ENCODE measurements at places on chromosomes 1 and 21.

DNA sequence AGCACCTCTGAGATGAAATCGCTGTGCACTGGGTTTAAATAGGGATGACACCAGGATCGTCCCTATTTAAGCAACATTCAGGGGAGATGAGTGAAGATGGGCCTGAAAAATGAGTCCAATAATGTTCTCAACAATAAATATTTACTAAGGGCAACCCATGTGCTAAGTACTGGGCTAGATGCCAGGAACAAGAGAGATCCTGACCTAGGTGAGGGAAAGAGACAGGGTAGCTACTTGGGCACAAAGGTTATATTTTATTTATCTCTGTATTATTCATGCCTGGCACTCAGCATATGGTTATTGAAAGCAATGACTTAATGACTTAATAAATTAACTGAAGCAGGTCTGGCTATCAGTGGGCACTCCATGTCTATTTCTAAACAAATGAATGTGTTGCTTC lies 27.4 kb upstream of the AVPR1B start:
- no peak for DNase-seq

DNA sequence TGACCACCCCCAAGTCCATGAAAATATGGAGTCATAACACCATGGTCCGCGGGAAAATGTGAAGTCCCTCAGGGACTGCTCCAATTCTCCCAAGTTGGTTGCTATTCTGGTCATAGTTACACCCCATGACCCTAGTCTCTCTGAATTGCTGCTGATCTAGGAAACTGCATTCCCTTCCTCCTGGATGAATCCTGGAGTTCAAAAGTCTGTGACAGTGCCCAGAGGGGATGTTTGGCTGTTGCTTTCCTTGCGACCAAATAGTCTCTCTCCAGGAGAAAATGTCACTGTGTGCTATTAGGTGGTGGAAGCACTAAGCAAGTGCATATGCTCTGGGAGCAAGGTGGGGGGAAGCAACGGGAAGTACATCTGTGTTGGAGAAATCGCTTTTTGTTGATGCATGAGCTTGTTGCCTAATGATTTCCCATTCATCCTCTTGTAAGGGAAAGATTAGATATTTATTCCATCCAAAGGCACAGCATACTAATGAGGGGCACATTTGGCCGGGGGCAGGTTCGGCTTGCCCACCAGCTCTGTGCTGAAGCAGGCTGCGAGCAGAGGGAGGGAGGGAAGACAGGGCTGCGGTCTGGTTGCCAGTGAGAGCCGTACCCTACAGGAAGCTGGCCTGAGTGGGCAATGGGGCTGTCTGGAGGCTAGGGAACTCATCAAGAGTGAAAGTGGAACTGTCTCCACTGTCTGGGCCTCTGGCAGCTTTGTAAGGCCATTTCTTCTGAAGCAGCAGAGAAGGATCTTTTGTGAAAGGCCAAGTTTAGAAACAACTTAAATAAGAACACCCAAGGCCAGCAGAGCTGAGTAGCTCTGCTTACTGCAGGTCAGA lies 27.2 kb downstream of the SYT6 start:
- DNase-seq, result no peak

DNA sequence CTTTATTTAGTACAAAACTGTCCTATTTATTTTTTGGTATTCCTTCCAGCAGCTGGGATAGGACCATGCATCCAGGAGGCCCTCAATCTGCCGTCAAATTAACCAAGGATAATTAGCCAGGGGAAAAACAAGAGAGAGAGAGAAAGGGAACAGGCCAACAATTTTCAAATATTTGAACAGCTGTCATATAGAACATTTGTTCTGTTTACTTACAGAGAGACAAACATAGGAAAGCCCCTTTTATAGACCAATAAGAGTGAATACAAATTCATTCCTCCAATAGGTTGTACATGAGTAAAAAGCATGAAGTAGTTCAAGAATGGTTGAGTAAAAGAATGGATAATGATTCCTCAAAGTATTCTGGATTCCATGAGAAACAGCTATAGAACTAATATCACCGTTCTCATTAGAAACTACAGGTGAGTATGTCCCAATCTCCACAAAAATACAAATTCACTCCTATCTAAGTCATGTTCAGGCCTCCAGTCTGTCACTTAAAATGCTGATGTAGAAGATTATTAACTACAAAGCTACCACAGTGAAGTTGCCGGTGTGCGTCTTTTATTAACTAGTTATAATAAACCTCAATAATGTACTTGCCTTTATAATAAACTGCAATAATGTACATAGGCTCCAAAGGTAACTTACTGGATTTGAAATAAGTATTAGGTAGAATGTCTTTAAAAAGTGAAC lies 64.8 kb upstream of the GNG4 start:
- no peak for DNase-seq

- no peak for DNase-seq
Observed at GRCh38 chr1:175237389-175237788, 44.8 kb upstream of the KIAA0040 start.

DNA sequence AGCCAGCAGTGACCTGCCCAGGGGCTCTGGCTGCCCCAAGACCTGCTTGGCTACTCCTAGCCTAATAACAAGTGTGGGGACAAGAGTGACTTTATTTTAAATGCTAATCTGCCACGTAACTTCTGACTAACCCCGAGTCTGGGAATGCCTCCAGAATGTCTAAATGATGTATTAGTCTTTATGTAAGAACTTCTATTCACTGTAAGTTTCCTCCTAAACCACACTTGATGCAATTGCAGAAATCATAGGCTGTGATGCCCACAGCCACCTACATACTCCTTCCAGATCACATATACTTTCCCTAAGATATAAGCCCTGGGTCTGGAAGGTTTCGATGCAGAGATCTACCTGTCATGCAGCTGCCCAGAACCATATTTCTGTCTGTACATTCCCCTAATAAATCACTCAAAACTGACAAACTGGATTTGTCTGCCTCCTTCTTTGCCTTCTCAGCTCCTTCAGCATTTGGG lies 5.9 kb upstream of the VPS45 start:
- no peak for DNase-seq

DNA sequence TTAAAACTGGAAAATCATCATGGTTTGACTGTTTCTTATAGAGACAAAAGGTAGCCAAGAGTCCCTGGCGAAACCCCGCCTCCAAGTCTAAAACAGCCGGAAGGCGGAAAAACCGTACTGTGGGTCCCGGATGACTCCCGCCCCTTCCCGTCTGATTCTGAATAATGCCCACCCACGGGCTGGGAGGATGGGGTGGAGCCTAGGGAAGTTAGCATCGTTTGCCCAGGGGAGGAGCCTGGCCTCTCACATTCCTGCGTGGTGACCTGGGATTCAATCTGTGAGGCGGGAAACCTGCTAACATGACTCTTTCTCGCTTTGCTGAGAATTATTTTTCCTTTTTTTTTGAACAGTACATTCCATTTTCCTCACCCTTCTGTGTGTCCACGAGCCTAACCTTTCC lies 124.9 kb downstream of the KCNK1 start:
- no peak for DNase-seq

- DNase-seq, result no peak
Observed at GRCh38 chr1:155173478-155174323, at the start of gene TRIM46. Gene TRIM46 (plus strand): TSS chr1:155173849. CDS start chr1:155173967, 118 bp downstream.

- no peak for DNase-seq
Observed at GRCh38 chr1:31259746-31260145, 20.1 kb upstream of the NKAIN1 start.

GRCh38 chr1:48841461-48841860 lies 64.8 kb upstream of the BEND5 start:
- DNase-seq, result no peak

- DNase-seq, result no peak
Observed at GRCh38 chr1:79151006-79151796, 144.7 kb upstream of the ADGRL4 start.

GRCh38 chr1:11860587-11860986 lies 1.8 kb upstream of the NPPB start:
- DNase-seq, result no peak

- DNase-seq, result no peak
Observed at GRCh38 chr1:36990928-36991327, 43.4 kb downstream of the GRIK3 start.

GRCh38 chr1:117985973-117986372 lies 56.4 kb downstream of the WDR3 start:
- no peak for DNase-seq

GRCh38 chr1:192343344-192343743 lies 26.6 kb downstream of the RGS21 start:
- no peak for DNase-seq

DNA sequence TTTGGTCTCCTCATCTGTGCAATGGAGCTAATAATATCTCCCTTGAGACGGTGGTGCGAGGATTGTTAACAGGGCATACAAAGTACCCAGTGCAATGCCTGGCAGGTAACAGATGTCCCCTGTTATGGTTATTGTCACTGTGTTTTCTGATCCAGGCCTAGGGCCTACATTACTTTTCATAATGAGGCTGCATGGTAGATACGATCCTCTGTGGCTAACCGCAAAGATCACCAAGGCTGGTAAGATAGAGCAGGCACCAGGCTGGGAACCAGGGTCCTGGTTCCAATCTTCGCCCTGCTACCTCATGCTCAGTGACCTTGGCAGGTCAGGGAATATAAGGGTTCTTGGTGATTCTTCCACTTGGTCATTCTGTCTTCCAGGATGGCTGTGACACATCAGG lies 22.7 kb downstream of the KCNA2 start:
- no peak for DNase-seq

GRCh38 chr21:38811257-38811656 lies 5.5 kb downstream of the ETS2 start:
- no peak for DNase-seq

DNA sequence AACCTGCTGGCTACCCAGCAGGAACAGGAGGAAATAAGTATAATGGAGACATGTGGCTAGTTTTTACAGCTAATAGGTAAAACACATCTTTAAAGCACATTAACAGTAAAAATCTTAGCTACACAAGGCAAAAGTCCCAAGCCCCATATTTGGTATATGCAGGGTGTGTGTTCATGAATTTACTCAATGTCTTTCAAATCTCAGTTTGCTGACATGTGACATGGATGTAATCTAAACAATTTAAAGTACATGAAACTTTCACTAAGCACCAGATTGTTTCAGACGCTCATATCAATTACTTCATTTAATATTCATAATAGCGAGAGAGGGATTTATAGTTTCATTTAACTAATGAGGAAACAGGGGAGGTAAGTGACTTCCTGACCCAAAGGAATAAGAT lies 3.9 kb downstream of the TACSTD2 start:
- DNase-seq, result no peak

- no peak for DNase-seq
Observed at GRCh38 chr1:109584766-109585165, 34.6 kb downstream of the GNAT2 start.

GRCh38 chr1:21823980-21824702 lies 12.1 kb downstream of the LDLRAD2 start:
- DNase-seq, result no peak

GRCh38 chr1:82837766-82838465 lies 1037.2 kb downstream of the ADGRL2 start:
- no peak for DNase-seq

DNA sequence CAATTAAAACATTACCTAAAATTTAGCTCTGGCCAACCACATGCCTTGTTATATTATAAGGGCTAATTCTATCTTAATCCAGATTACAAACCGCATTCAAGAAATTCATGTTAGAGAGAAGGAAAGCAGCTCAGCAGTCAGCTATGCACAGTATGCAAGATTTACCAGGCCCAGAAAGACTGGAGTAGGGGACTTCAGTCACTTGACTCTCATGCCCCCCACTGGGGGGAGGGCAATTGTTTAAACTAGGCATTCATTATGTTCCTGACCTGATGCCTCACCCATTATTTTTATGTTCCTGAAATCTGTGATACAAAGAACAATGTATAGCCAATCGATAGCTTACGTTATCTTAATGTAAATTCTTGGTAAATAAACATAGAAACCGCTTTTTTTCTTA lies 96.9 kb downstream of the ZNF644 start:
- DNase-seq, result no peak

DNA sequence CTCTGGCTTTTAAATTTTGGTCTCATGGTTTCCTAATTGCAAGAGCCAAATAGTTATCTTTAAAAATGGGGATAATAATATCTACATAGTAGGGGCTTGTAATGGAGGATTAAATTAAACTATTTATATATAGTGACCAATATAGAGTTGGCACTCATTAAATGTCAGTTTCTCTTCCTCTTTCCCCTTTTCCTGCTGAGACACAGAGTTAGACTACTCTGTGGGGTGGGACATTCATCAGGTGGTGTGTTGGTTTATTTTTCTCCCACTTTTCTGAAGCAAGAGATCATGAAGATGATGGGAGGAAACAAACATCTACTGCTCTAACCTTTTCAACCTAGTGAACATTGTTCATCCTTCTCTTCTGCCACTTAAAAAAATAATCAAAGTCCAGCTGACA lies 17.3 kb upstream of the RAP1A start:
- no peak for DNase-seq

DNA sequence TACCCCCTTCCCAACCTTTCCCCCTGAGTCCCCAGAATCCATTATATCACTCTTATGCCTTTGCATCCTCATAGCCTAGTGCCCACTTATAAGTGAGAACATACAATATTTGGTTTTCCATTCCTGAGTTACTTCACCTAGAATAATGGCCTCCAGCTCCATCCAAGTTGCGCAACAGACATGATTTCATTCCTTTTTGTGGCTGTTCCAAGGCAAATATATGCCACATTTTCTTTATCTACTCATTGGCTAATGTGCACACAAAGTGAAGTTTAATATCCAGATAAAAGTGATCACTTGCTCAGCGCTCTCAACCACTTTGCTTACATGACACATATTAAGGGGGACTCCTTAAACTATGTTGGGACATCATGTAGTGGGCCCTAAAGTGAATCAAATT lies 72.4 kb upstream of the TIAM1 start:
- no peak for DNase-seq

GRCh38 chr1:114219172-114219868 lies 65.7 kb upstream of the SYT6 start:
- no peak for DNase-seq

DNA sequence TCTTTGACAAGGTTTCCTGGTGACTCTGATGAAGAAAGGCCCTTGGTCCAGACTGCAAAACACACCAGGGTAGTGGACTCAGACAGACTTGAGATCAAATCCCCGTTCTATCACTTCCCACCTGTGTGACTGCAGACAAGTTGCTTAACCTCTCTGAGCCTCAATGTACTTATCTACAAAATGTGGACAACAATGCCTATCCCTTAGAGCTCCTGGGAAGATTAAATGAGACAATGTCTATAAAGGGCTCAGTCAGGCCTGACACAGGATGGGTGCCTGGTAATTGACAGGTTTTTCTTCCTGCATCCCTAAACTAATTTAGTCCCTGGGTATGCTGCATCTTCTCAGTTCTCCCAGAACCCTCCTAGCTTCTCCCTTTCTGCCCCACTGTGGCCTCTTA lies 37.9 kb upstream of the ZBTB40 start:
- no peak for DNase-seq

DNA sequence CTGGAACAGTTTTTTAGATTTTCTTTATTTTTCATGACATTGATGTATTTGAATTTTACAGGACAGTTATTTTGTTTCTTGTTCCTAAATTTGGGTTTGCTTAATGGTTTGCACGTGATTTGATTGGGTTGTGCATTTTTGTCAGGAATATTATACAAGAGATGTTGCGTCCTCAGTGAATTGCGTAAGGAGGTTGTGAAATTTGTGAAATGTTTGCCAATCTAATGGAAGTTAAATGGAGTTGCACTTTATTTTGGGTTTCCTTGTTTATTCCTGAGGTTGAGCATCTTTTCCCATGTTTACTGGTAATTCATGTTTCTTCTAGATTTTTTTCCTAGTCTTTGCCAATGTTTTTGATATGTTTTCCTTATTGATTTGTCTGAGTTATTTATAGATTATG lies 19.9 kb downstream of the ZNF648 start:
- no peak for DNase-seq

GRCh38 chr1:50080904-50081586 lies 27.7 kb upstream of the ELAVL4 start:
- no peak for DNase-seq

- no peak for DNase-seq
Observed at GRCh38 chr1:197485790-197486189, 217.7 kb downstream of the CRB1 start.
